ENCODE measurements at places on chromosomes 16 and 17.

DNA sequence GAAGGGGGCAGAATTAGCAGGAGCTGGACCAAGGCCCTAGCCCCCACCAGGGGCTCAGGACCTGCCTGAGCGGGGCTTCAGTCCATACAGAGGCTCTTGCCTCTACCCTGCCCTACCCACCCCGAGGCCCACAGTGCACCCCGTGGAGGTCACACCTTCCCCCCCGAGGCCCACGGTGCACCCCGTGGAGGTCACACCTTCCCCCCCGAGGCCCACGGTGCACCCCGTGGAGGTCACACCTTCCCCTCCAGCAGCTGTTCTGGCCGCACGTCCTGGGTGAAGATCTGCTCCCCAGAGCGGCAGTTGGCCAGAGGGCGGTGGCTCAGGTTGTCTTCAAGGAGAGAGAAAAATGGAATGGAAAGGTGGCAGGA is 11.4 kb downstream of the CASKIN2 start:
- no peak overlapping the region for H3K27ac ChIP-seq
- no peaks in the 10 kb centered on the region for H3K36me3 ChIP-seq
- DNase-seq, result no peak
- no peaks in the 10 kb centered on the region for H3K4me1 ChIP-seq
- H3K27me3 ChIP-seq, result no peaks in the 10 kb centered on the region

DNA sequence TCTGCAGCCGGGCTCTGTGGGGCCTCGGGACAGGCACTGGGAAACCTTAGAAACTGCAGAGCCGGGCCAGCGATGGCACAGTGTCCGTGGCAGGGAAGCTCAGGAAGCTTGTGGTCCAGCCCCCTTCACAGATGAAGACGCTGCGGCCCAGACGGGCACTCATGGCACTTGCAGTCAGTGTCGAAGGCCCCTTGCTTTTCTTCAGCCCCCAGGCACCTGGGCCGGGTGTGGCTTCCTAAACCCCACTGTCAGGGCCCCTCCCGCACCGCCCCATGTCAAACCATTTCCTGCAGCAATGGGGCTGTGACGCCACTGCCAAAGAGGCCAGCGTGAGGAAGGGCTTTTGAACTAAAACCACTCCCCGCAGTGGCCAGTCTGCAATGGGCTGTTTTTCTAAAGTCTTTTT is 164.0 kb downstream of the LAT start:
- no peaks in the 10 kb centered on the region for H3K27me3 ChIP-seq
- no peaks in the 10 kb centered on the region for H3K36me3 ChIP-seq
- no peak for DNase-seq
- no peak overlapping the region for H3K4me3 ChIP-seq
- no peak overlapping the region for H3K27ac ChIP-seq
- H3K4me1 ChIP-seq, result no peaks in the 10 kb centered on the region

GRCh38 chr16:54135361-54136275 is 151.0 kb downstream of the IRX3 start:
- H3K27me3 ChIP-seq, result no peaks in the 10 kb centered on the region
- no peak for DNase-seq
- H3K4me3 ChIP-seq, result no peak overlapping the region
- H3K27ac ChIP-seq, result no peak overlapping the region
- H3K36me3 ChIP-seq, result no peaks in the 10 kb centered on the region
- 0 out of 2 replicates have a peak, but pooled peaks cover 10% of the 10 kb centered on the region for H3K4me1 ChIP-seq

- no peaks in the 10 kb centered on the region for H3K4me1 ChIP-seq
- H3K27me3 ChIP-seq, result no peaks in the 10 kb centered on the region
- H3K36me3 ChIP-seq, result no peaks in the 10 kb centered on the region
- H3K27ac ChIP-seq, result no peak overlapping the region
- no peak for DNase-seq
Measured at GRCh38 chr17:66929591-66929990, 34.9 kb upstream of the CACNG4 start.

- H3K4me3 ChIP-seq, result peak overlapping the region; percentile 77
- H3K27me3 ChIP-seq, result no peaks in the 10 kb centered on the region
- peak overlapping the region; percentile 95 for H3K27ac ChIP-seq
Measured at GRCh38 chr17:30116345-30116660, 313 bp upstream of the NSRP1 start.

GRCh38 chr17:15944759-15945526 is at the start of gene ADORA2B:
ADORA2B (plus strand) TSS chr17:15945130; CDS start chr17:15945249, 119 bp downstream.
- DNase-seq, result peak; percentile 83
- H3K27me3 ChIP-seq, result peaks cover 46% of the 10 kb centered on the region
- peaks cover 6% of the 10 kb centered on the region for H3K4me1 ChIP-seq
- no peaks in the 10 kb centered on the region for H3K36me3 ChIP-seq
- H3K4me3 ChIP-seq, result peak within 1 kb of the TSS; percentile 75
- no peak within 1 kb of the TSS for H3K27ac ChIP-seq

GRCh38 chr17:64781014-64781756 is 119.1 kb upstream of the SMURF2 start:
- H3K4me3 ChIP-seq, result peak overlapping the region; percentile 80
- H3K4me1 ChIP-seq, result peaks cover 19% of the 10 kb centered on the region
- H3K27me3 ChIP-seq, result peaks cover 62% of the 10 kb centered on the region
- DNase-seq, result peak; percentile 64
- no peak overlapping the region for H3K27ac ChIP-seq

- H3K27me3 ChIP-seq, result no peaks in the 10 kb centered on the region
- no peaks in the 10 kb centered on the region for H3K36me3 ChIP-seq
- no peak overlapping the region for H3K4me3 ChIP-seq
- H3K27ac ChIP-seq, result no peak overlapping the region
- DNase-seq, result no peak
Measured at GRCh38 chr16:55687802-55688201, 32.0 kb downstream of the SLC6A2 start.

GRCh38 chr17:74780443-74781238 is 4.5 kb upstream of the NAT9 start:
- no peaks in the 10 kb centered on the region for H3K27me3 ChIP-seq
- no peak overlapping the region for H3K4me3 ChIP-seq
- no peak overlapping the region for H3K27ac ChIP-seq
- no peaks in the 10 kb centered on the region for H3K36me3 ChIP-seq
- DNase-seq, result peak; percentile 75
- H3K4me1 ChIP-seq, result peaks cover 6% of the 10 kb centered on the region

- no peak overlapping the region for H3K4me3 ChIP-seq
- H3K27ac ChIP-seq, result no peak overlapping the region
- DNase-seq, result peak; percentile 92
- no peaks in the 10 kb centered on the region for H3K36me3 ChIP-seq
Measured at GRCh38 chr17:75619506-75620431, 13.5 kb upstream of the SMIM5 start.

GRCh38 chr16:89426736-89427530 is 63.4 kb downstream of the ANKRD11 start:
- H3K27ac ChIP-seq, result no peak overlapping the region
- H3K36me3 ChIP-seq, result no peaks in the 10 kb centered on the region
- H3K4me1 ChIP-seq, result peaks cover 60% of the 10 kb centered on the region
- H3K4me3 ChIP-seq, result no peak overlapping the region
- no peaks in the 10 kb centered on the region for H3K27me3 ChIP-seq

- H3K27me3 ChIP-seq, result no peaks in the 10 kb centered on the region
- H3K27ac ChIP-seq, result no peak overlapping the region
- no peak for DNase-seq
- no peaks in the 10 kb centered on the region for H3K4me1 ChIP-seq
- H3K36me3 ChIP-seq, result no peaks in the 10 kb centered on the region
- H3K4me3 ChIP-seq, result no peak overlapping the region
Measured at GRCh38 chr16:73274140-73274539, 226.2 kb upstream of the ZFHX3 start.

DNA sequence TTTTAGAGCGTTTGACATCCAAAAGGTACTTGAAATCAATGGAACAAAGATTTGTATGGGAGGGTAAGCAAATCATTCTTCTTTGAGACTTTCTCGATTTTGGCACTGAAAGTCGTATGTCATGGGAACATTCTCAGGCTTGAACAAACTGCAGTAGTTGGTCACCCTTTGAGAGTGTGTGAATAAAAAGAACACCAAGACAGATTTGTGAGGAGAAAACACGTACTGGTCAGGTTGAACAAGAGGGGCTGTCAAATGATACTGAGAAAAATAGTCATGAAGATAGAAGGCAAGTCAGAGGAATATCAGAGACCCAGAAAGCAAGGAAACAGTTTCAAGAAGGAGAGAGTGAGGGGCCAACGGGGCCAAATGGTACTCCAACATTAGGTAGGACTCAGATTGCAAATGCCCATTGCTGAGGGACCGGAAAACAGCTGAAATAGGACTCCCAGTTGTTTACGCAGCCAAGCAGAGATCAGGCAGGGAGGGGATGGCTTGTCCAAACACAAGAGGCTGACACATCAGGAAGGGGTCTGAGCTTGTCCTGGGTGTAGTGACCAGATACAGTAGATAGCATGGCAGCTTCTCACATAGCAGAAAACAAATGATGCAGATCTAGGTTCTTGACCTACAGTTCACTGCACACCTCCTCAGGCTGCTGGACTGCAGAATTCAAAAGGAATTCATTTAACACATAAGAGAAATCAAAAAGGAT is 74.5 kb upstream of the MYOCD start:
- no peak overlapping the region for H3K27ac ChIP-seq
- no peaks in the 10 kb centered on the region for H3K4me1 ChIP-seq
- H3K36me3 ChIP-seq, result no peaks in the 10 kb centered on the region

GRCh38 chr17:80998748-80999535 is 7.3 kb downstream of the CHMP6 start:
- H3K36me3 ChIP-seq, result no peaks in the 10 kb centered on the region
- H3K4me3 ChIP-seq, result no peak overlapping the region
- no peaks in the 10 kb centered on the region for H3K4me1 ChIP-seq
- no peak overlapping the region for H3K27ac ChIP-seq
- peaks cover 14% of the 10 kb centered on the region for H3K27me3 ChIP-seq
- DNase-seq, result no peak

- H3K4me1 ChIP-seq, result peaks cover 76% of the 10 kb centered on the region
- H3K4me3 ChIP-seq, result peak overlapping the region; percentile 36
- no peaks in the 10 kb centered on the region for H3K36me3 ChIP-seq
- DNase-seq, result no peak
- H3K27me3 ChIP-seq, result peaks cover 100% of the 10 kb centered on the region
- H3K27ac ChIP-seq, result no peak overlapping the region
Measured at GRCh38 chr17:39598630-39599003, 9.1 kb downstream of the NEUROD2 start.

GRCh38 chr16:4525634-4526277 is 12.8 kb downstream of the CDIP1 start:
- no peak overlapping the region for H3K27ac ChIP-seq
- H3K36me3 ChIP-seq, result no peaks in the 10 kb centered on the region
- peaks cover 42% of the 10 kb centered on the region for H3K4me1 ChIP-seq
- H3K27me3 ChIP-seq, result no peaks in the 10 kb centered on the region
- H3K4me3 ChIP-seq, result no peak overlapping the region

GRCh38 chr16:4610011-4611005 is 4.4 kb downstream of the UBALD1 start:
- H3K4me3 ChIP-seq, result no peak overlapping the region
- peaks cover 26% of the 10 kb centered on the region for H3K4me1 ChIP-seq
- H3K36me3 ChIP-seq, result no peaks in the 10 kb centered on the region
- H3K27me3 ChIP-seq, result no peaks in the 10 kb centered on the region

GRCh38 chr17:75589012-75589918 is 1.7 kb downstream of the MYO15B start:
- no peak overlapping the region for H3K27ac ChIP-seq
- H3K4me3 ChIP-seq, result peak overlapping the region; percentile 71
- H3K36me3 ChIP-seq, result no peaks in the 10 kb centered on the region
- H3K4me1 ChIP-seq, result peaks cover 6% of the 10 kb centered on the region
- peak; percentile 97 for DNase-seq
- H3K27me3 ChIP-seq, result peaks cover 11% of the 10 kb centered on the region

DNA sequence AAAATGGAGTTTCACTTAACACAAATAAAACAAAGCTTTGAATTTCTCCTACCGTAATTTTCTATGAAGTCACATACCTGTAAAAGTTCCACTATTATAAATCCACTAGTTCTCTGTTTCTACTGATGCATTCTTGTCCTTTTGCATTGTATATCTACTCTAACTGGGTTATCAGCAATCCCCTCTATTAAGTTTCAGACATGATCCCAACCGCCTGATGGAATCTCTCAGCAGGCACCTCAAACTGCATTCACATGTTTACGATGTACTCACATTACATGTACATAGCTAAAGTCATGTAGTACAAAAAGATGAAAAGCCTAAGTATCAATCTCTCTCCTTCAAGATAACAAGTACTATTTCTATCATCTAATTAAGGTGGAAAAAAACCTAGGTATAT is 64.9 kb downstream of the MED13 start:
- no peak for DNase-seq
- H3K36me3 ChIP-seq, result no peaks in the 10 kb centered on the region
- no peaks in the 10 kb centered on the region for H3K27me3 ChIP-seq
- no peak overlapping the region for H3K27ac ChIP-seq
- no peak overlapping the region for H3K4me3 ChIP-seq

GRCh38 chr17:76384222-76384986 is at the start of gene SPHK1:
SPHK1 (plus strand) TSS chr17:76384609; CDS start chr17:76385645, 1,036 bp downstream.
- peaks cover 18% of the 10 kb centered on the region for H3K4me1 ChIP-seq
- H3K4me3 ChIP-seq, result peak within 1 kb of the TSS; percentile 84
- no peaks in the 10 kb centered on the region for H3K36me3 ChIP-seq
- DNase-seq, result peak; percentile 83
- peaks cover 60% of the 10 kb centered on the region for H3K27me3 ChIP-seq
- H3K27ac ChIP-seq, result no peak within 1 kb of the TSS

GRCh38 chr17:63378411-63379375 is 67.4 kb downstream of the CYB561 start:
- H3K4me1 ChIP-seq, result no peaks in the 10 kb centered on the region
- no peak overlapping the region for H3K27ac ChIP-seq
- H3K36me3 ChIP-seq, result no peaks in the 10 kb centered on the region
- H3K27me3 ChIP-seq, result no peaks in the 10 kb centered on the region
- DNase-seq, result no peak

GRCh38 chr17:78041386-78042179 is 83.1 kb downstream of the TNRC6C start:
- H3K27ac ChIP-seq, result no peak overlapping the region
- H3K36me3 ChIP-seq, result no peaks in the 10 kb centered on the region
- DNase-seq, result no peak
- no peaks in the 10 kb centered on the region for H3K4me1 ChIP-seq

DNA sequence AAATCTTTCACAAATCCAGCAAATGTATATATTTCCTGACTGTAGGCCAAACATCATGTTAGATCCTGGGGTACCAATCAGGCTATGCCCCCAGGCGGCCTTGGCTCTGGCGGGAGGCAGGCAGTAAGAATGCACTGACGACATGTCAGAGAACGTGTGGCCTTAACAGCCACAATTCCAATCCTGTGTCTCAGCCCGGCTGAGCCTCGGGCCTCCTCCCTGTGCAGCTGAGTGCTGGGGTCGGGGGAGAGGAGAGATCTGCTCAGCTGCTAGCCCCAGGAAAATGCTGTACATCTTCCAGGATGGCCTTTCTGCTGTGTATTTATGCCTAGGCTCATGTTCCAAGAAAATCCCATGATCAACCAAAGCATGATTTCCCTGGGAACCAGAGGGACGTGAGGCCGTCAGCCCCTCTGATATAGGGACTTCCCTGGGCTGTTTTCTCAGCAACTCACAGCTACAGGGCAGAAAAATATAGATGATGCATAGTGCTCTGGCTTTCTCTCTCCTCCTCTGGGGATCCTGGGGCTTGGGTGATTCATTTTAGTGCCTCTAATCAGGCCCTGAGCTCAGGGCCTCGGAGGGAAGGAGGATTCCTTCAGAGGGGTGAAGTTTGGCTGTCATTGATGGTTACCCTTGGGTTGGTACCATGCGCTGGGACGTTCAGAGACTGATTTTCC is 604.0 kb downstream of the HS3ST4 start:
- no peak overlapping the region for H3K4me3 ChIP-seq
- H3K4me1 ChIP-seq, result no peaks in the 10 kb centered on the region
- DNase-seq, result no peak
- H3K27ac ChIP-seq, result no peak overlapping the region
- no peaks in the 10 kb centered on the region for H3K27me3 ChIP-seq

GRCh38 chr16:52496051-52496876 is 50.7 kb downstream of the TOX3 start:
- no peak overlapping the region for H3K27ac ChIP-seq
- no peak for DNase-seq
- peaks cover 38% of the 10 kb centered on the region for H3K4me1 ChIP-seq
- no peaks in the 10 kb centered on the region for H3K27me3 ChIP-seq

GRCh38 chr17:28540231-28540630 is 12.2 kb downstream of the UNC119 start:
- H3K36me3 ChIP-seq, result no peaks in the 10 kb centered on the region
- no peak overlapping the region for H3K27ac ChIP-seq
- DNase-seq, result no peak
- H3K27me3 ChIP-seq, result no peaks in the 10 kb centered on the region

Measured in GM23338 (cell line).